ENCODE measurements at places on chromosomes 1 and 21.

DNA sequence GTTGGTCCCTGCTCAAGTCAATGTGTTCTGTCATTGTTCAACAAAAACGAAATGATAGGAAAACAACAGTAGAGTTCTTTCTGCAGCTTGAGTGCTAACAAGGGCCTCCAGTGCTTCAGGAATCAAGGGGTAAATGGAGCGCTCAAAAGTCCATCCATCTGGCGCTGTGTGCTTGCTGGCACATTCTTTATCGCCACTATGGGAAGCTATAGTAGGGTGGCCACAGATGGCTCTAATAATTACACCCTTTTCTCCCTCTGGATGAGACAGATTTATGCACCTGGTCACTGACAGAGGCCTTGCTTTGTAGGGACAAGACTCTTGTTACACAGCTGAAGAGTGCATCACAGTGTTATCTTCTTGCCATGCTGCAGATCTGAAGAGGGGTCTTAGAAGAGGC, 136.0 kb downstream of the GDAP2 start:
- no peak for DNase-seq

DNA sequence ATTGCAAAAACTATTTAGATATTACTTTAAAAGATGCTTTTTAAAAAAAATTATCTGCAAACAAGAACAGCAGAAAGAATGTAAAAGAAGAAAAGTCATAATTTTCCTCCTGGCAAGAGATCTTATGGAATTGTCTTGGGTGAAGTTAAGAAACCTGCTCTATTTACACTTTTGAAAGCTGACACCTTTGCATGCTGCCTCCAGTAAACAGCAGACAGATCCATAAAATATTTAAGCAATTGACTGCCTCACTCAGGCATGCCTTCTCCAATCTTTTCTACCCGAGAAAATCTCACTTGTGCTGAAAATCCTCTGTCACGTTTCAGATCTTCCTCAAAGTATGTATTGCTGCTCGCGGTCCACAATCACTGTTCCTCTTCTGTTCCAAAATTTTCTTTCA, 107.9 kb upstream of the ZP4 start:
- no peak for DNase-seq

GRCh38 chr1:71049951-71050598, 2.5 kb upstream of the PTGER3 start:
- peak; percentile 72 for DNase-seq

DNA sequence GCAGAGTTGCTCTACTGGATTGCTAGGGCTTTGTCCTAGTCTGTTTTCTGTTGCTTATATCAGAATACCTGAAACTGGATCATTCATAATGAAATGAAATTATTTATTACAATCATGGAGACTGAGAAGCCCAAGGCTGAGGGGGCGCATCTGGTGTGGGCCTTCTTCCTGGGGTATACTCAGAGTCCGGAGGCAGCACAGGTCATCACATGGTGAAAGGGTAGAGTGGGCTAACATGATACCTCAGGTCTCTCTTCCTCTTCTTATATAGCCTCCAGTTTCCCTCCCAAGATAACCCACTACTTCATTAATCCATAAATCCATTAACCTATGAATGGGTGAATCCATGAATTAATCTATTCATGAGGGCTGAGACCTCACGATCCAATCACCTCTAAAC, 667.6 kb upstream of the NCAM2 start:
- DNase-seq: no peak

DNA sequence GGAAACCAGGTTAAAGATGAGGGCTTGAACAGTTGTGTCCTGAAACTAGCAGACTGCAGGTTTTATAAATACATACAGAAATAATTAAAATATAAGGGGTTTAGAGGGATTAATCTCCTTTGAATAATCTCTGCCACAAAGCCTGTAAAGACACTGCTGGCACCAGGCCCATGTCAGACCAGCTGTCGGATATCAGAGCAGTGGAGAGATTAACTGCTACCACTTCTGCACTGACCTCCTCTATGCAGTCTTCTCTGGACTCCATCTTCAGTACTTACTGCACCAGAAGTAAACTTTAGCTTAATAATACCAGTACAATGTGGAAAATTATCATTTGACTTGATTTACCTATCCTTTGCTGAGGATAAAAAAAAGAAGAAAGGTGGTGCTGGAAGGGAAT, 128.6 kb downstream of the LHX4 start:
- DNase-seq: peak; percentile 60

DNA sequence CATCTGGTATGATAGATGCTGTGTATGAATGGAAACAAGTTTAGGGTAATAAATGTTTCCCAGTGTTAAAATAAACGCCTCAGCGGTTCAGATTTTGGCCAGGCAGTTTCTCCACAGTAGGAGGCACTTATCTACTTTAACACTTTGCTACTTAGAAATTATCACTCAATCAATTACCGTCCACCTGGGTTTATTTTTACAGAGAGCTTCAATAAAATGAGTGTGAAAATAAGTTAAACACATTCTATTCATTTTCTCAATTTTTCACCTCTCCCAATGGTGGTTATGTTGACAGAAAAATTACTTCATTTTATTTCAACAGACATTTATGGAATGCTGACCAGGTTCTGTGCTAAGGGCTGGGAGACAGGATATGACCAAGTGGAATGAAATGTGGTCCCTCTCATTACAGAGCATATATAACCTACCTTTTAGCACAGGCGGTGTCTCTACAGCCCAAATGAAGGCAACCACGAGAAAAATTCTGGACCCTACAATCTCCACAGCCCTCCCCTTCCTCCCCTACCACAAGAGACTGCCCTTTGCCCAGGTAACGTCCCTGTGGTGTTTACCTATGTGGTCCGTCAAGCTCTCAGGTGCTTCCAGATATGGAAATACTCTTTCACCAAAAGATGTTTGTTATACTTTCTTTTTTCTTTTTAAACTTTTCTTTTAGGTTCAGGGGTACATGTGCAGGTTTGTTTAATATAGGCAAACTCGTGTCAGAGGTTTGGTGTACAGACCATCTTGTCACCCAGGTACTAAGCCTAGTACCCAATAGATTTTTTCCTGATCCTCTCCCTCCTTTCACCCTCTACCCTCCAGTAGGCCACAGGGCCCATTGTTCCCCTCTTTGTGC, 105.5 kb downstream of the HLCS start:
- no peak for DNase-seq

DNA sequence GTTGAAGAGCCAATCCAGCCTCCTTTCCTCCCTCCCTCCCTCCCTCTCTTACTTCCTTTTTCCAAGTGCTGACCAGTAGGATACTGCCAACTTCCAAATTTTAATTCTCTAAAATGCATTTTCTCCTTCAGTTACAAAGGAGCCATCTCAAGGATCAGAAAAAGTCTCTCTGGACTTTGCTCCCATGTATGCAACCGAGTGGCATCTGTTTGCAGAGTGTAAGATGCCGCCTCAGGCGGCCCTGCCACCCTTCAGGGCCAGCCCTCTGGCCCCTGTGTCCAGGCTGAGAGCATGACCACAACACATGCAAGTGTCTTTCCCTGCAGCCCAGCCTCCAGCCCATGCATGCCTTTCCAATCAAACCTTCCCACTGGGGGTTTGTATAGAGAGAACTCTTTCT, 205.3 kb upstream of the RAB4A start:
- no peak for DNase-seq

- DNase-seq: no peak
Observed at GRCh38 chr1:38498686-38499085, 360.9 kb downstream of the RRAGC start.

- no peak for DNase-seq
Observed at GRCh38 chr1:114112775-114113174, 40.9 kb downstream of the SYT6 start.

- DNase-seq: no peak
Observed at GRCh38 chr1:156894711-156895454, 1.4 kb downstream of the PEAR1 start.

DNA sequence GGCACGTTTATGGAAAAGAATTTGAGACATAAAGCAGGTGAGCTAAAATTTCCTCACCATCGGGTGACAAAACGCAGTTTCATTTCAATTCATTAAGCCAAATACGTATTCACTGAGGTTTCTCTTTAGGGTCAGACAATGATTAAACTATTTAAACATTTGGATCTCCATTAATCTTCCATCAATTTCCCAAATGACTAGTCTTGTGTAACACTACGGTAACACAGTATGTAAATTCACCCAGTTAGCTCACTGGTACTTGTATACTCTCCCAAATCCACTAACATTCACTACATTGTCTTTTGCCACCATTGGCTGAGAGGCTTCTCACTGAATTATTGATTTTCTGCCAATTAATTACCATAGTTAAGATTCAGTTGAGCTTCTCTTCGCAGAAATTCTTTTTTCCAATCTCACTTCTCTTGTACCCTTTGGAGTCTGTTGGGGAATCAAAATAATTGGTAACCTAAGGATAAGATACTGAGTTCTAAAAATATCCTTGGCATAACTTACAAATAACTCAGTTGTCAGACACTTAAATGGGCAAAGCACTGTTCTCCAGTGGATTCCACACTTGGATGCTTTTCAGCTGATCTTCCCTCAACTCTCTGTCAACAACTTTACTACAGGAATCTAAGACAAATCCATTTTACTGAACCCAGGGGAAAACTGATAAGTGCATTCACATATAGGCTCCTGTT, 40.7 kb downstream of the SIPA1L2 start:
- DNase-seq: no peak

DNA sequence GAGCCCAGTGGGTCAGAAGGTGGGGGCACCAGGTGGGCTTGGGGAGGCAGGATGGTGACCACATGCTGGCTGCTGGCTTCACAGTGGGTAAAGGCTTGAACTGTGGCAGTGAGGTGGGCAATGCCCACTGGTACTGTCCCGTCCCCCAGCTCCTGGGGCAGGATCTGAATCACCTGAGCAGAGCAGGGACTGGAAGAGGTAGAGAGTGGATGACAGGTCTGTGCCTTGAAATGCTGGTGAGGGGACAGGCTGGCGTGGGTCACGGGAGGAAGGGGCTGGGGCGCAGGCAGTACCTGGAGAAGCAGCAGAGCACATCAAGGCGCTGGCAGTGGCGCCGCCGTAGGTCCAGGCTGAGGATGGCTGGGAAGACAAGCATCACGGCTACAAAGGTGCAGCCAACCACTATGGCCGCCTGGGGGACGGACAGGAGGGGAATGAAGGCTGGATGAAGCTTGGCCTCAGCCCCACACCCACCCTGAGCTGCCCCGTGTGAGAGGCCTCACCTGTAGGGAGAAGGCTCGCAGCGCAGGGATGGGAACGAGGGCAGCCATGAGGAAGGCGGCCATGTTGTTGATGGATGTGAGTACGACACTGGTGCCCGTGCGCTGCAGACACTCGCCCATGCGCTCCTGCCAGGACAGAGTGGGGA, 14.9 kb downstream of the PTCH2 start:
- DNase-seq: no peak

GRCh38 chr21:33561373-33561772, 18.5 kb downstream of the SON start:
- DNase-seq: no peak

DNA sequence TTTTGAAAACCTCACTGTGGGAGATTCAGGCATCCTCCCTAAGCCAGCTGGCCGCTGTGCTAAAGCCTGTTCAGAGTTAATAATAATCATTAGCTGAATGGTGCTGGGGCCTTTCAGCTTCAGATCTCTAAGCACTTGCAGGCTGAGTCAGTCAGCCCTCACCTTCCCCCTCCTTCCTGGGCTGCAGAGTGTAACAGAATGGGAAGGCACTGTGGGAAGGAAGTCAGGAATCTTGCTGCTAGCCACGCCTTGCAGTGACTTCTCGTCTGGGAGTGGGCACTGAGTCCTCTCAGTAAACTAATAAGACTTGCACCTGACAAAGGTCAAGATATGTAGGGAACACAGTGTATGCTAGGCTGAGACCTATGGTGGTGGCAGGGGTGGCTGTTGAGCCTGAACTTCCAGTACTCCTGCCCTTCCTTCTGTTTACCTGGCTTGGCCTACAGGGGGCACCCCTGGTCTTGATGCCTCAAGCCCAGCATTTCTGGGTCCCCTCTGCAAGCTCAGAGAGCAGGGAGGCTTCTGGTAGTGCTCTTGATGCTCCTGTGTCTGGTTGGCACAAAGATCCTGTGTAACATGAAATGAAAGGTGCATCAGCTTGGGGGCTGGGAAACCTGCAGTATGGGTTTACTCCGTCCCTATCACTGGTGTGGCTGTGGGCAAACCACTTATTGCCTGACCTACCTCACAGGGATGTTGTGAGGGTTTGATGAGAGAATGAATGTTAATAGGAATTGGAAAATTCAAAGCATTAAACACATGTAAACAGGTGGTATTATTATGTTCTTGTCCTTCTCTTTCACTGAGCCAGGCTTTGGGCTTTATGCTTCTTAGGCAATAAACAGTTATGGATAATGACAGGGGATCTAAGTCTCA, 6.0 kb downstream of the CYB561D1 start:
- DNase-seq: peak; percentile 2

DNA sequence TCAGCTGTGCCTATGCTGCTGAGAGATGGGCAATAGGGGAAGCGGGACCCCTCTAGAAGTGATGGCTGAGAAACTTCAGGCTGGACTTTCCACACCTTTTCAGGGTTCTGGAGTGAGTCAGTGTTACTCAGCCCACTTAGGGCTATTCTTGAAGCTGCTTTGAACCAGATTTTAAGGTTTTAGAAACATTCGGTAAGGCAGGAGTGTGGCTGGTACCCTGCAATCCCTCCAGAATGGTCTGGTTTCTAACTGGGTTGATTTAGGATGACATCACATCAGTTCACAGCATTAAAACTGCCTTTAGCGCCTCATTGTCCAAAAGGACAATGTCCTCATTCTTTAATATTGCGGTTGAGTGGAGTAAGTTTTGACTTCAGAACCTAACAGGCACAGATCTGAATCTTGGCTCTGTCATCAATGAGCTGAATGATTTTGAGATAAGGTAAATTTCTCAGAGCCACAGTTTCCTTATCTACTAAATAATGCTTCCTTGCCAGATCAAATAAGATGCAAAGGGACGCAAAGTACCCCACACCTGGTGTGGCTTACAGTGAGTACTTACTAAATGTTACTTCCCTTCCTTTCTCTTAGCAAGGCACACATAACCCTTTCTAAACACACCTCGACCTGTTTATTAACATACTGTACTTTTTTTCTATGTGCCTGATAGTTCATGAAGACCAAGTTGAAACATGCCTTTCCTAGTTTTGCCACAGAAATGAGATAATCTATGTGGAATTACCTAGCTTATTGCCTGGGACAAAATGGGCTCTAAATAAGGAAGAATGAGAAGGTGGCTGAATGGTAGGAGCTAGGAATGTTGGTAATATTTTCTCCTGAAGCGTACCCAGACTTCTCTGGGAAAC, 209.8 kb downstream of the ROR1 start:
- no peak for DNase-seq

- DNase-seq: no peak
Observed at GRCh38 chr21:44548381-44548780, 2.9 kb downstream of the KRTAP10-2 start.

- no peak for DNase-seq
Observed at GRCh38 chr1:220164116-220164515, 70.2 kb downstream of the IARS2 start.

GRCh38 chr1:10724052-10724494, 72.4 kb downstream of the CASZ1 start:
- DNase-seq: peak; percentile 37

DNA sequence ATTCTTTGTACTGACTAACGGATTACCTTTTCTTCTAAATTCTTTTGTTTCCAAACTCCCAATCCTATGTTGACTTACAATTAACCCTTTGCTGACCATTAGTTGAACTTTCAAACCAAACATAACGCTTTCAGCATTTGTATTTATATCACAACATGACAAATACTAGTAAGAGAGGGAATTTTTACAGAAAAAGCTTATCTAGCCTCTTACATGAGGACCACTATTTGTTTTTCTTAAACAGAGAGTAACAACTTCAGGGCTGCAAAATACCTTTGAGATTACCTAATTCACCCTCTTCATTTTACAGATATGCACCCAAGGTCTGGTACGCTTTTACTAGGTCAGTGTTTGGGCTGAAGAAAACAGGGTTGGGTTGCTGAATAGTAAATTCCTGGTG, 45.0 kb upstream of the CXADR start:
- no peak for DNase-seq

- DNase-seq: no peak
Observed at GRCh38 chr1:243507001-243507671, 251.3 kb downstream of the SDCCAG8 start.
